RPMI7951 (cell line): ENCODE measurements at places on chromosomes 12 and 14. TPM values are rescaled to one million over a fixed set of nuclear protein-coding genes. Genes with fewer than 3 reads are reported as not detected.
A peak's percentile ranks its signal among the peaks of the same experiment; 100 is the strongest.

- peak; percentile 13 for DNase-seq
Measured at GRCh38 chr12:91781114-91781513, 364.5 kb downstream of the BTG1 start.

GRCh38 chr12:54296393-54297099 is 4.3 kb downstream of the NFE2 start:
- no peak for DNase-seq

- peak; percentile 54 for DNase-seq
Measured at GRCh38 chr12:11823043-11823442, 173.6 kb downstream of the ETV6 start.

GRCh38 chr14:58954052-58954451 is 234.4 kb upstream of the DAAM1 start:
- DNase-seq: no peak

GRCh38 chr14:25861406-25861805 is 736.4 kb downstream of the NOVA1 start:
- DNase-seq: no peak

- DNase-seq: no peak
Measured at GRCh38 chr12:127664901-127665300, 602.1 kb upstream of the TMEM132C start.

DNA sequence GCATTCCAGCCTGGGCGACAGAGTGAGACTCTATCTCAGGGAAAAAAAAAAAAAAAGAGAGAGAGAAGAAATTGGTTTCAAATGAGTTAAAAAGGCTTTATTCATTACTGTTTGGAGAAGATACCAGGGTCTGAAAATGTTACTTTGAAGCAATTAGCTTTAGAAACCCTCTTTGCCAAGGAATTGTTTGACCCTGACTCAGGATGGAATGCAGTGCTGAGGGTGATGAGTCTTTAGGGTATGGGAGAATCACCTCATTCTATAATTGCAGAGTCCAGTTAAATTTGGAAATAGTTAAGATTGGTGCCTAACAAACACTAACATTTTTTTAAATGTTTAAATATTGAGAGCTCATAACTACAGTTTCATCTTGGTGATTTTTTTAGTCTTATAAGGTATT is 13.3 kb downstream of the RAP1B start:
- DNase-seq: peak; percentile 6

- DNase-seq: no peak
Measured at GRCh38 chr14:104451474-104451873, 128.1 kb upstream of the C14orf180 start.

DNA sequence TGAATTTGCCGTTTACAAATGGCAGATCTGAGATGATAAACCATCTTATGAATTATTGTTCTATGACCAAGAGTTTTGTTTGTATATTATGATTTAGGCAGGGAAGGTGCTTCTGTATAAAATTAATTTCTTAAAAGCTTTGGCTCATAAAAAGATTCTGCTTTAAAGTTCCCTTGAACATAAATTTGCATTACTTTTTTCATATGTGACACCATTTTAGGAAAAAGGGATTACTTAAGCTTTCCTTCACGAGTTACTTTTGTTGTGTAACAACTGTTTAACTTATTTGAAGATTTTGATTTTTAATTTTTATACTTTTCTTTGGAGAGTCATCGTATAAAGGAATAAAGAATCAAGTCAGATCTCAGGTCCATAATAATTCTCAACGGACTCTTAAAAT is 3.3 kb downstream of the ETNK1 start:
- no peak for DNase-seq

DNA sequence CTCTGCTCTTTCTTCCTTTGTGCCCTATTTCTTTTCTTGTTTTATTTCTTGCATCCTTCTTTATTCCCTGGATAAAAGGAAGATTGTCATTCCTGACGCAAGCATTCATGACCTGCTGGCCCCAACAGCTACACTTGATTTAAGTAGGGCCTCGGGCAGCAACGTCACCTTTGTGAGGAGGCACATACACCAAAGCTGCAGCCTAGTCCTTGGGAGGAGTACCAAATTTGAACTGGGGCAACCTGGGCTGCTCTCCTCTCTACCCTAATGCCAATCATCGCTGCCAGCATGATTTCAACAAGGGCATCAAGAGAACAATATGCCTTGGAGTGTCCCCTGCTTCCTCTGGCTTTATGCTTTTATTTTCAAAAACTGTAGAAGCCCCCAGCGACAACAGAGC is 76.4 kb downstream of the C12orf50 start:
- no peak for DNase-seq

- DNase-seq: no peak
Measured at GRCh38 chr12:46499226-46499625, 126.7 kb upstream of the SLC38A2 start.

DNA sequence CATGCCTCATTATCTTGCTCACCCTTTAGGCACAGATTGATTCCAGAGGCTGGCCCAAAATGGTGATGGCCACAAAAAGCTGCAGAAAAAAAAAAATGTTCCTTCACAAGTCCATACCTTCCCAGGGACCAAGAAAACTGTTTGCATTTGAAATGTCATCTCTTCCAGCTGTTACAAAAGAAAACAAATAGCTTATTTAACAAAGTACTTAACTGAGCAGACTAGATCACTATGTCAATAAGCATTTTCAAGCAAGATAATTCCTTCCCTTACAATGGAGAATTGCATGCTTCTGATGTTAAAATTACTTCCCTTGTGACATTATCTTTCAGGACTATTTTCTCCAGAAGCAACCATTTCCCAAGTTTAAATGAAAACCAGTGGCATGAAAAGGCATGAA is 377.9 kb upstream of the KITLG start:
- no peak for DNase-seq

- peak; percentile 15 for DNase-seq
Measured at GRCh38 chr12:90163975-90164374, 455.3 kb upstream of the ATP2B1 start.

DNA sequence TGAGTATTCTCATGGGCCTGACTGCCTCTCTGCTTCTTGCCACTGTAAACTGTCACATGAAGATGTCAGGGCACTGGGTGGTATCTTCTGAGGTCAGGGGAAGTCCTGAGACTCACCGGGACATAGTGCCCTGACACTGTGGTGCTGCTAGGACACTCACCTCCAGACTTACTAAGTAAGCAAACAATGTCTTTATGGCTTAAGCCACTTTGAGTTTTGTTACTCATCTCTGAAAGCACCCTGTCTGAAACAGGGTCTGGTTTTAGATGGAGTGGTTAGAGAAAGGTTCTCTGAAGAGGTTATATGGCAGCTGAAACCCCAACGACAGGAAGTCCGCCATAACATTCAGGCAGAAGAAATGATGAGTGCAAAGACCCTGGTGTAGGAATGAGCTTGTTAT is 22.7 kb downstream of the GPR19 start:
- no peak for DNase-seq

DNA sequence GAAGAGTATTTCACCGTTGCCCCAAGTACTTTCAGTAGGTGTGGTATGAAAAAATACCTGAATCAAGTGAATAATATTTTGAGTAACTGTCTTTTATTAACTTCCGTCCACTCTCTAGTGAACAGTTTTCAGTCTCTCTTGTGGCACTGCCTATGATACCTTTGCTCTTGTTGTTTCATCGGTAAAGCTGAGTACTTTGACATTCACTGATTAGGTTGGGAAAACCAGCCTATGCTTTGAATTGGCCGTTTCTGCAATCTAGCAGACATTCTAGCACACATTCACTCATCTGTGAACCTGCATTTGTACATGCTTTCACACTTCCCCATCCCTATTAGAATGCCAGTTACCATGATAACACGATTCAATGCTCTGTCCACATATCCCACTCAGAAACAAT is 217.3 kb downstream of the FBXL14 start:
- DNase-seq: no peak

DNA sequence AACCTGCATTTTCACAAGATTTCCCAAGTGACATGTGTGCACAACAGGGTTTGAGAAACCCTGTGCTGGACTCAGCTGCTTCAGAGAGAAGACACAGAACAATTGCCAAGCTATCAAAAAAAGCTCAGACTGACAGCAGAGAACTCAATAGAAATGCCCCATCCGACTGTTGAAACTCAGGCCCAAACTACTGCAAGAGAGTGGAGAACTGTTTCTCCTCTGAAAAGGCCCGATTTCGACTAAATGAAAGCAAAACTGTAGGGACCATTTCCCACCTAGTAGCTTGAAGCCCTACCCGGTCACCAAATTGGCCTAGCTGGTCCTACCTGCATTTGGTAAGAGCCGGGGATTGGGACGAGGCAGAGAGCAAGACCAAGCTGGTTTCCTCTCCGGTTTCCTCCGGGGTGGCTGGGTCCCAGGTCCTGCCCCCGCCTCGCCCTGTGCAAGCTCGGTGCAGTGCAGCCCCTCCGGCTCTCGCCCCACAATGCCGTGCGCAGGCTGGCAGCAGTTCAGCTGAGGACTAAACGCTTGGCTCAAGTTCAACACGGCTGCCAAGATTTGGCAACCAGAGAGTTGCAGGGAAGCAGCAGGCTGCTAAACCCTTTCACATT is 1180.6 kb downstream of the VRK1 start:
- peak; percentile 59 for DNase-seq

GRCh38 chr12:77324763-77325468 is 259.5 kb upstream of the E2F7 start:
- DNase-seq: peak; percentile 55

C1QL4 gene
- 1.7 and 3.3 TPM in 2 replicates for total RNA-seq

OAS2 gene
- 19.4 and 27.5 TPM in 2 replicates for total RNA-seq

TBPL2 gene
- total RNA-seq: not detected in 2 replicates

RNU6-8 gene
- not detected in 2 replicates for total RNA-seq

KRT83 gene
- not detected in 2 replicates for total RNA-seq

BIN2 gene
- not detected in 2 replicates for total RNA-seq

SLC38A4 gene
- 0.12 and 0.68 TPM in 2 replicates for total RNA-seq

NPAS3 gene
- 0.29 and 0.48 TPM in 2 replicates for total RNA-seq

KLHL33 gene
- not detected in 2 replicates for total RNA-seq

FBXO33 gene
- 11.5 and 13.1 TPM in 2 replicates for total RNA-seq

TMEM119 gene
- 173 and 232 TPM in 2 replicates for total RNA-seq

GDF3 gene
- not detected in 2 replicates for total RNA-seq
